ENCODE measurements at places on chromosomes 5 and 9.

GRCh38 chr9:70701163-70701562 is 286.7 kb upstream of the KLF9 start:
- DNase-seq, result no peak

GRCh38 chr5:8729437-8729836 is 816.4 kb downstream of the SEMA5A start:
- DNase-seq, result no peak

GRCh38 chr5:171681677-171682076 is 103.9 kb upstream of the SMIM23 start:
- no peak for DNase-seq

- no peak for DNase-seq
These were observed 26.1 kb downstream of the ZNF510 start for GRCh38 chr9:96751815-96752214.

DNA sequence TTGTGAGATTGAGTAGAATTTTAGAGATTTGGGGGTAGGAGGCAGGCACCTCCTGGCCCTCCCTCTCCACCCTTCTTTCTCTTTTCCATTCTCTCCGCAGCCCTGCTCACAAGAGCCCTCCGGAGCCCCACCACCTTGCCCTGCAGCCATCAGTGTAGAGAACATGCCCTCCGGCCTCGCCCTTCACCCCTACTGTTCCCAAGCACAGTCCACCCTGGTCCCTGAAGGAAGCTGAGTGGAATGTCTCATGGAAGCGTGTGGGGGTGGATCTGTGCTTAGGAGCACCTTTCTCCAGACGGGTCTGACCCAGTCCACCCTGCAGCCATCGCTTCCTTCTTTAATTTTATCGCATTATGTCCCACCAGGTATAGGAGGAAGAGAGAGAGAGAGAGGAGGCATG is 267.1 kb downstream of the NSG2 start:
- DNase-seq, result no peak

DNA sequence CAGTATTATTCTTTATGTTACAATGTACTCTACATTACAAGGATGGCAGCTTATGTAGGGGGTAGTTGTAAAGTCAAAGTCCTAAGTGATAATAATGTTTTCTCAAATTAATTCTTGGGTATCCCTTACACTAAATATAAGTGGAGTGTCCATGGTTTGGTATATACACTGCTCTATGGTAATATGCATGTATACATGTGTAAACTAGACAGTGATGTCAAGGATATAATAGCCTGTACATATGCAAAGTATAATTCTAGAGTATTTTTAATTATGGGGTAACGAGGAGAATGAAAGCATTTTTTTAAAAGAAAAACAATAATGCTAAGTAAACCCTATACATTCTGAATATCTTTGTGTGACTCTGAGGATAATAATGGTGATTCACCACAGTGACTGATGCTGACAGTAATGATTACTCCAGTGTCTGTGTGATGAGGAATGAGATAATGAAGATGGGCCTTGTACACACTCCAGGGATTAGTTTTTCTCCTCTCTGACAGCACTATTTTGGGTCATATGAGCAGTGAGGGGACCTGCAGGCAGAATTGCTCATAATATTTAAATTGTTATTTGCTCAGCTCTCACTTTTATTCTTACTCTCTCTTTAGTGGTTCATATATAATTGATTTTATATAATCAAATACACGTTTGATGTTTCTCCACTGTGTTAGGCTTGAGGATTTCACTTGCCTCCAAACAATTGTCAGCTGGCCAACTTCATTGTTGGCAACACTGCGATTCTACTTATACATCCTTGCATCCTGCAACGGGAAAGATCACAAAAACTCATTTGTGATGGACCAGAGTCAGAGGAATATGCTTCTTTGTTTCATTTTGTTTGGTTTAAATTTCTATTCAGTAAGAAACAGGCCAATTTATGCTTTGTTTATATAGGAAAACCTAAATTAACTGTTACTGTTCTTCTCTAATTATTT is 88.2 kb downstream of the NREP start:
- DNase-seq, result no peak

- no peak for DNase-seq
These were observed 34.6 kb upstream of the RAI14 start for GRCh38 chr5:34621277-34622097.

DNA sequence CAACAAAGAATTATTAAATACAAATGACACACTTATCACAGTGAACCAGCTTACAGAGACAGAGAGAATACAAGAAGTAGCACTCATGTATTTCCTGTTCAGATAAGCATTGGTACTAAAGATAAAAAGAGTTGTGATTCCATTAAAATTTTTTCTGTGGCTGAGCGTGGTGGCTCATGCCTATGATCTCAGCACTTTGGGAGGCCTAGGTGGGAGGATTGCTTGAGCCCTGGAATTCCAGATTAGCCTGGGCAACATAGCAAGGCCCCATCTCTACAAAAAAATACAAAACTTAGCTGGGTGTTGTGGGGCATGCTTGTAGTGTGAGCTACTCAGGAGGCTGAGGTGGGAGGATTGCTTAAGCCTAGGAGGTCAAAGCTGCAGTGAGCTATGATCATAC is 32.9 kb downstream of the FCHO2 start:
- DNase-seq, result no peak

DNA sequence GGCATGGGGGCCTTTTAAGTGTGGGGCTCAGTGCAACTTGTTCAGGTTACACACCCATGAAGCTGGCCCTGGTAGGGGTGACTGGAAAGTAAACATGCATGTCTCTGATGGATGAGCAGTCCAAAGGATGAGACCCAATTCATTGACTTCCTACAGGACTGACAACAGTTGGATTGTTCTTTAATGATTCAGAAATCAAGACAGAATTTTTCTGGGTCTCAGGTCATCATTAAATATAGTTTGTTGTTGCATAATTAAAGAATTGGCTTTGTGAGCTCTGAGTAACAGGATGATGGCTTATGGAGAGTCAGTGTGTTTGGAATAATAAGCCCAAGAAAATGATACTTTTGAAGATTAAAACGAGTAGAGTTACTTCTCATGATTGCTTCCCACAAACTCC is 604.2 kb upstream of the CLINT1 start:
- DNase-seq, result no peak

- no peak for DNase-seq
These were observed 14.8 kb downstream of the REEP5 start for GRCh38 chr5:112907166-112907631.

- DNase-seq, result no peak
These were observed 72.2 kb downstream of the PIP5K1B start for GRCh38 chr9:68777070-68777763.

DNA sequence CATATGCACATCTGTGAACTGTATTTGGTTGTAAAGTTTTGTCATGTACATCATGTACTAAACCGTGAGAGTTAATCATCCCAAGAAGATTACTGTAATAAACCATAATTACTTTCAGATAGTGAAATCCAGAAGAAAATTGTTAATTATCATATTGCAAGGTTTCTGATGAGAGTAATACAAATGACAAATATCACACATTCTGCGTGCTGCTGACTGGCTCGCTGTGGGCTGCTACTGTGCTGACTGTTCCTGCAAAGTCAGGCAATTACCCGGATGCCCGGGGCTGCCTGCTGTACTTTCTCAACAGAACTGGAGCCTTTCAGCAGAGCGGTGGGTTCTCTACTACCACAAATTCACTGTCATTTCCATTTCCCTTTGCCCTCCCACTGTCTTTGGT is 68.3 kb downstream of the SMARCA2 start:
- DNase-seq, result no peak

GRCh38 chr5:31630931-31631330 is 8.0 kb upstream of the PDZD2 start:
- no peak for DNase-seq

DNA sequence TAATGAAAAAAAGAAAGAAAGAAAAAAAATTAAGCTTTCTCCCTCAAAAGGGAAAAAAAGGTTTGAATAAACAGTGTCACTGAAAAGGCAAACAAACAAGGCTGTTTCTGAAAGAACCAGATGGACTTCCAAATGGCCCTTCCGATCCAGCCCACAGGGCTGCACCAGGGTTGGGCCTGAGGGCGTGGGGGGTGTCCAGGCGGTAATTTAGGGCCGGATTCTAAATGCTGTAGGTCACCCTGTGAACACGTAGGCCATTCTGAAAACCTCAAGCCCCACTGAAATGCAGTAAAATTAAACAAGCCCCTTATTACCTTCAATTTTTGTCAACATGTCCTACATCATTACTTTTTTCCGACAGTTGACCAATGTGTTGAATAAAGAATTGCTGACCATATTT is 132.1 kb downstream of the HSD17B3 start:
- DNase-seq, result no peak
